NCI-H2029 (cell line): ENCODE measurements at places on chromosomes 13 and 19.
A peak's percentile ranks its signal among the peaks of the same experiment; 100 is the strongest.

GRCh38 chr19:20351244-20351643 lies 184.2 kb downstream of the ZNF486 start:
- DNase-seq, result no peak

DNA sequence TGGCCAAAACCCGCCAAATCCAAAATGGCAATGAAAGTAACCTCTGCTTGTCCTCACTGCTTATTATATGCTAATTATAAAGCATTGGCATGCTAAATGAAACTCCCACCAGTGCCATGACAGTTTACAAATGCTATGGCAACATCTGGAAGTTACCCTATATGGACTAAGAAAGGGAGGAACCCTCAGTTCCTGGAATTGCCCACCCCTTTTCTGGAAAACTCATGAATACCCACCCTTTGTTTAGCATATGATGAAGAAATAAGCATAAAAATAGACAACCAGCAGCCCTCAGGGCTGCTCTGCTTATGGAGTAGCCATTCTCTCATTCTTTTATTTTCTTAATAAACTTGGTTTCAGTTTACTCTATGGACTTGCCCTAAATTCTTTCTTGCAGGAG lies 269.8 kb downstream of the OLFM4 start:
- no peak for DNase-seq

DNA sequence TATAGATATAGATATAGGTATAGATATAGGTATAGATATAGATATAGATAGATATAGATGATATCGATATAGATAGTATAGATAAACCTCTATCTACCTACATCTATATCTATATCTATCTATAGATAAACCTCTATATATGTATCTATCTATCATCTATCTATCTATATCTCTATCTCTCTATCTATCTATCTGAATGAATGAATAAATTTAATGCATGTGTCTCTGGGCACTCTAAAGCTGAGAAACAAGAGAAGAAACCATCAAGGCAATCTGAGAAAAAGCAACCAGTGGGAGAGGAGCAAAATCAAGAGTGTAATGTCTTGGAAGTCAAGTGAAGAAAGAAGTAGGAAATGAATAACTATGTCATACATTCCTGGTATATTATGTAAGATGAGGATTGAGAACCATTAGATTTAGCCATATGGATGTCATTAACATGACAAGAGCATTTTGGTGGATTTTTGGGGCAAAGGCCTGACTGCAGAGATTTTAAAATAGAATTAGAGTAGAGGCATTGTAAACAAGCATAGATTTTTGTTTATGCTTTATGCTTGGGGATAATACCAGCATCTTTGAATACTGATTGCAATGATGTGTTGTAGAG lies 1262.7 kb upstream of the MIR17HG start:
- no peak for DNase-seq

DNA sequence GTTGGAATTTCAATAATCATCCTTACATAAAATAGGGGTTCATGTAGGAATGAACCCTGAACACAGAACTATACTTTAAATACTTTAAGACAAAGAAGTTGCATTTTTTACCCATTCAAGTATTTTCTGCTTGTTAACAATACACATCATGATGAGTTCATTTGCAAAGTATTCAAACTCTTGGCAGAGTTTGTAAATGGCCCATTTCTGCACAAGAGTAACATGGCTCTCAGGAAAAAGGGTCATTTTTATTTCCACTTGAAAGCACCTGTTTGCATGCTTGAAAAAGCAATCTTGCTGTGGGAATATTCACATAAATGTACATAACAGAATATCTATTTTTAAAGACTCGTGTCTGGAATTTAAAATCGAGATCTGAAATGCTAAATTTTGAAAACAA lies 18.1 kb downstream of the ESD start:
- no peak for DNase-seq

DNA sequence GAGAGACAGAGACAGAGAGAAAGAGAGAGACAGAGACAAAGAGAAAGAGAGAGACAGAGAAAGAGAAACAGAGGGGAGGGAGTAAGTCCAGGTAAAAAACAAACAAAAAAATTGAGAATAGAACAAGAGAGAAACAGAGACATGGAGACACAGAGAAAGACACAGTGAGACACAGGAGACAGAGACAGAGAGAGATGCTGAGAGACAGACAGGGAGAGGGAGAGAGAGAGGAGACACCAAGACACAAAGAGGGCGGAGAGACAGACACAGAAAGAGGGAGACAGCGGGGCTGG lies 5.8 kb upstream of the PROZ start:
- DNase-seq, result no peak

DNA sequence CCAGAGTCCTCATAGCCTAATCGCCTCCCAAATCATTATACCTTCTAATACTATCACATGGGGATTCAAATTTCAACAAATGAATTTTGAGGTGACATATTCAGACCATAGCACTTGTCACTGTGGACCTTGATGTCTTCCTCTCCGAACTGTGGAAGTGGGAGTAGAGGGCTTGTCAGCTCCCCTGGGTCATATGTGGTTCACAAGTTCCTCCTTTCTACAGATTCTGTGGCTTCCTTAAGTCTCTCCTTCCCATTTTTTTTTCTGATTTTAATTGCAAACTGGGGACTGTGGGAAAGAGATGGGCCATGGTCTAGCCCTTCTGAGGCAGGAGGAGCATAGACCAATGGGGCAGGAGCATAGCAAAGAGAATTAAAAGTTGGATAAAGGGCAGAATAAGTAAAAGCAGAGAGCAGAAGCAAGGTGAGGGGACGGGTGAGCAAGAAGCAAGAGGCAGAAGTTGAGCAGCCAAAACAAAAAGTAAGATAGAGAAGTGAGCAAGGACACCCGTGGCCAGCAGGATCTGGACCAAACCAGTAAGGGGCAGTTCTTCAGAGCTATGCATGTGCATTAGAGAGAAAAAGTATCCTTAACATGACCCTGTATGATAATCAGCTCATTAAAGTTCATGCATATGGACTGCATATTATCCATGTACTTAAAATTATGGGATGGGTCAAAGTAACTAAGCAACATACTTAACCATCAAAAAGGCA lies 2.6 kb upstream of the SIGLEC7 start:
- DNase-seq, result no peak

DNA sequence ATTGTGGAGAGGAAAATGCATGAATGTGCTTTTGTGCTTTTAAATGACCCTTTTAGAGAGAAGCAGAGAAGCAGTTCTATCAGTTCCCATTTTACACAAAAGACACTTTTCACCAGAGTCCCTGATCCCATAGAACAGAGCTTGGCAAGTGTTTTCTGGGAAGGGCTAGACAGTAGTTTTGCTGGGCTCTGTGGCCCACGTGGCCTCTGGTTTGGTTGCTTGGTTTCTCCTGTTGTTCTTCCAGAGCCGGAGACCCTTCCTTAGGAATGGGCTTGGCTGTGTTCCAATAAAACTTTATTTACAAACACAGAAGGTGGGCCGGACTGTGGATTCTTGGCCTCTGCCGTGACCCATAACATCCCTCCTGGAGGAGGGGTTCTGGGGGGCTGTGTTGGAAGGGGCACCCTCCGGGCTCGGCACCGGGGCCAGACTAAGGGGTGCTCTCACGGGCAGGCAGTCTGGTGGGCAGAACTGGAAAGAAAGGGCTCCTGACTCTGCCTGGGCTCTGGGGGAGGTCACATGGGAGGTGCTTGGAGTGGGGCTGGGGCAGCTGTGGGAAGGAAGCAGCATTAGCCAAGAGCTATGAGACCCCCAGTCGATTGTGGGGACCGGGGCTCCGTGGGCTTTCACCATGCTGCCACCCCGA lies 3.2 kb downstream of the SPPL2B start:
- DNase-seq, result no peak

DNA sequence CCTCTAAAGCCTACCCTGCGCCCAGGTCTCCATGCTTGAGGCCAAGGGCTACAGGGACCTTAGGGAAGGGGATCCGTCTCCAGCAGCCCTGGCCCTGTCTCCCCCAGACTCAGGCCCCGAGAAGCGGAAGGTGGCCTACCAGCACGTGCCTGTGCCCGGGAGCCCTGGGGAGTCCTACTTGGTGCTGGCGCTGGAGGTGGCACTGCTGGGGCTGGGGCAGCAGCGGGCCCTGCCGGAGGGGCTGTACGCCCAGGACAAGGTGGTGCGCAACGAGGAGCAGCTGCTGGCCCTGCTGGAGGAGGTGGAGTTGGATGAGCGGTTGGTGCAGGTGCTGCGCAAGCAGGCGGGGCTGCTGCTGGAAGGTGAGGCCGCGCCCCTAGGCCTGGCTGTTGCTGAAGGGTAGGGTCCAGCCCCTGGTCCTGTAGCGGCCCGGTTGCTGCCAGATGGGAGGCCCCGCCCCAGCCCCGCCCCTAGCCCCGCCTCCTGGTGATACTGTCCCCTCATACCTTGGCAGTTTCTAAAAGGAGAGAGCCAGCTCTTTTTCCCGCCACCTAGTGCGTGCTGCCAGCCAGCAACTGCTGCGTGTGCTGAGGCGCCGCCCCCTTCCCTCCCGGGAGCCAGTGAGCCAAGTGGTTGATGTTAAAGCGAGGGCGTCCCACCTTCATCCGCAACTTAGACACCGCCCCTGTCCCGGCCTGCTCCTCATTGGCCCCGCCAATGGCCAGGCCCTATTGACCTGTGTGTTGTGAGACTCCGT lies 22.6 kb downstream of the ZSWIM4 start:
- peak; percentile 98 for DNase-seq

- no peak for DNase-seq
Observed at GRCh38 chr19:9058905-9059667, 27.8 kb upstream of the OR1M1 start.

DNA sequence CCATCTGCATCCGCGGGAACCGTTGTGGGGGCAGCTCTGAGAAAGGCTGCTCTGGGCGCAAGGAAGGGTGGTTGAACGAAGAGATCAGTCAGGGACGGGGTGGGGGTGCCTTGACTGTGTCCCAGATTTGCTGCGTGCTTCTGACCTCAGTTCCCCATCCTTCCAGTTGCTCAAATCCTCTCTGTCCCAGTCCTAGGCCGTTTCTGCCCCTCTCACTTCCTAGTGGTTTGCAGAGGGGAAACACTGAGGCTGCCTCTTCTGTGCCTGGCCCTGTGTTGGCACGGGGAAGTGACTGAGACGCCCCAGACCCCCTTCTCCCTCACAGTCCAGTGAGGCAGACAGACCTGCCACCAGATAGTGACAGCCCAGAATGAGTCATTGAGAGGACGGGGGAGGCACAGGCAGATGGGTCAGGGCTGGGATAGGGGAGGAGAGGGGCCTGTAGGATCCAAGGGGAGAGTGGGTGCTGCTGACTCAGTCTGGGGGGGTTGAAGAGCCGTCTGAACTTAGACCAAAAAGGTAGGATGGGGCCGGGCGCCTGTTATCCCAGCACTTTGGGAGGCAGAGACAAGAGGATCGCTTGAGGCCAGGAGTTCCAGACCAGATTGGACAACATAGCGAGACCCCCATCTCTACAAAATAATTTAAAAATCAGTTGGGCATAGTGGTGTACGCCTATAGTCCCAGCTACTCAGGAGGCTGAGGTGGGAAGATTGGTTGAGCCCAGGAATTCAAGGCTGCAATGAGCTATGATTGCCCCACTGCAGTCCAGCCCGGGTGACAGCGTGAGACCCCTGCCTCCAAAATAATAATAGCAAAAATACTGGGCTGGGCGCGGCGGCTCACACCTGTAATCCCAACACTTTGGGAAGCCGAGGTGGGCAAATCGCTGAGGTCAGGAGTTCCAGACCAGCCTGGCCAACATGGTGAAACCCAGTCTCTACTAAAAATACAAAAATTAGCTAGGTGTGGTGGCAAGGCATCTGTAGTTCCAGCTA lies 26.5 kb downstream of the NUMBL start:
- DNase-seq, result no peak

GRCh38 chr13:27130979-27131623 lies 40.5 kb downstream of the USP12 start:
- no peak for DNase-seq

DNA sequence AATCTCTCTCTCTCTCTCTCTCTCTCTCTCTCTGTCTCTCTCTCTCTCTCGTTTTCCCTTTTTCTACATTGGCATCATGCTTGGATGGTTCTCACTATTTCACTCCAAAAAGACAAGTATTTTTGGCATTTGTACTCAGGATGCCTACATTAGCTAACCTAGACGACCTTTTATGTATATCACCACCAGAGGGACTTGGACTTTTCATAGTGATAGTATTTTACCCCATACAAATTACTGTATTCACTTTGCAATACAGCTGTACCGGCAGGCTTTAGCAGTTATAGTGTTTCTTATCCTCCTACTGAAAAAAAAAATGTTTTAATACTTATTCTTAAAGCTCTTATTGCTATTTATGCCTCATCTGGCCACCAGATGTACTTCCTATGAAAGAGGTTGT lies 687.2 kb upstream of the KLHL1 start:
- no peak for DNase-seq

DNA sequence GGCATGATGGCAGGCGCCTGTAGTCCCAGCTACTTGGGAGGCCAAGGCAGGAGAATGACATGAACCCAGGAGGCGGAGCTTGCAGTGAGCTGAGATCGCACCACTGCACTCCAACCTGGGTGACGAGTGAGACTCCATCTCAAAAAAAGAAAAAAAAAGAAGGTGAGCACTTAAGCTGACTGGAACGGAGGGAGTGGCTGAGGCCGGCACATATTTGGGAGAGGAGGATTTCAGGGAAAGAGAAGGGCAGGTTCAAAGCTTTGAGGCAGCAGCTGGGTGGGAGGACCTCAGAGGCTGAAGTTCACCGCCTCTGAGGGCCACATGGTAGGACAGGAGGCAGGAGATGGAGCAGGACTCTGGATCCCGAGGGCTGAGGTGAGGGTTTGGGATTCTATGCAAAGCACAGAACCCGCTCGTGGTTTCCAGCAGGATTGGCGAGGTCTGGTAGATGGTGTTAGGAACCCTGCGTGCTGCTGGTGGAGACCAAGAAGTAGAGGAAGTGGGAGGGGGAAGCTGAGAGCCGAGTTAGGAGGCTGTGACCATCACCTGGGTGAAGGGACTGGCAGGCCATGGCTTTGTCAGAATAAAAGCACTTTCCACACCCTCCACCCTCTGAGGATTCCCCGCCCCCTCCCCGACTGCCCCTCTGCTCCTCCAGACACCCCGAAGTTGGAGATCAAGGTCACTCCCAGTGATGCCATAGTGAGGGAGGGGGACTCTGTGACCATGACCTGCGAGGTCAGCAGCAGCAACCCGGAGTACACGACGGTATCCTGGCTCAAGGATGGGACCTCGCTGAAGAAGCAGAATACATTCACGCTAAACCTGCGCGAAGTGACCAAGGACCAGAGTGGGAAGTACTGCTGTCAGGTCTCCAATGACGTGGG lies 8.4 kb downstream of the CD22 start:
- no peak for DNase-seq

DNA sequence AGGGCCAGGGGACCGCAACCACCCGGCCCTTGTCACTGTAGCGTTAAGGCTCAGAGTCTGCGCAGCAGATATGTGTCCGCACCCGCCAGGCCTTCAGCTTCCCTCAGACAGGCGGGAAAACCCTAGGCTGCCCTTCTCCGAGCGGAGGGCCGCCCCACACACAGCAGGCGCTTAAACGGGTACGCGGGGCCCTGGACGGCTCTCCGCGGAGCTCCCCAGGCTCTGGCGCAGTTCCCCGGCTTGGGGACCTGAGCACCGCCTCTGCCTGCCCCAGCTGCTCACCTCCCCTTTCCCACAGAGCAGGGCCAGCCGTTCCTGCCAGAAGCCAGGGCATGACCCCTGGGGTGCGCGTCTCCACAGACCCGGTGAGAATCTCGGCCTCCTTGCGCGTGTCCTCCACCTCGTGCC lies 593 bp downstream of the ZNF135 start:
- DNase-seq, result no peak

- DNase-seq, result no peak
Observed at GRCh38 chr19:35143818-35144217, 763 bp downstream of the FXYD7 start.

- DNase-seq, result no peak
Observed at GRCh38 chr13:85879014-85879413, 79.8 kb upstream of the SLITRK6 start.
